Activated T-cell treated with anti-CD3 and anti-CD28 coated beads for 4 hours (primary cell): ENCODE measurements at places on chromosomes 5 and 9.

DNA sequence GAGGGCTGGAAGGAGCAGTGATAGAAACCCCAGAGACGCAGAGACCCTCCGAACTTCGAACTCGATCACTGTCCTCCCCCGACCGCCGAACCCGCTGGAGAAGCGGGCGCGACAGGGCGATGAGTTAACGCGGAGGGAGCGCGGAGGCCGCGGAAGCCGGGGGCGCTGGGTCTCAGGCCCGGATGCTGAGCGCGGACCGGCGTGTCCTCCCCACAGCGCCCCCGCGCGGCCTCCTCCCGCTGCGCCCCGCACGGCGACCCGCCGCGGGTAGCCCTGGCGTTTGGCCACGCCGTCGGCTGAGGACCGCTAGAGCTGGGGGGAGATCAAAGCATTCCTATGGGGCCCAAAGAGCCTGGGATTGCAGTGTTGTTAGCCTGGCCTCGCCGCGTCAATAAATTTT lies 7.7 kb upstream of the DMRT2 start:
- no peak for DNase-seq

DNA sequence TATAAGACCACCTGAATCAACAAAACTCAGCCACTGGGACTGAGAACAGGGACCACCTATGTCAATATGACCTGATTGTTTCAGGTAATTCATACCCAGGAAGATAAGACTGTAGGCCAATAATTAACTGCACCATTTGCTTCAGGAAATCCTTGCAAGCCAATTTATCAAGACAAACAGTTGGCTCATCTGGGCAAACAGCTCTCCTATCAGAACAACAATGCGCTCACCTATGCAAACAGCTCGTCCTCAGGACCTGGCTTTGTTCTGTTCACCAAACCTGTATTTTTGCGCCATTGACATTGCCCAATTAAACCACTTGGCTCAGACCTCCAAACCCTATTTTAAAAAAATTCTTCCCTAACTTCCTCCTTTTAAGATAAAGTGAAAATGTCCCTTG lies 92.3 kb upstream of the MARCHF11 start:
- DNase-seq = no peak

GRCh38 chr5:1053391-1054017 lies 44.9 kb downstream of the NKD2 start:
- DNase-seq = no peak

DNA sequence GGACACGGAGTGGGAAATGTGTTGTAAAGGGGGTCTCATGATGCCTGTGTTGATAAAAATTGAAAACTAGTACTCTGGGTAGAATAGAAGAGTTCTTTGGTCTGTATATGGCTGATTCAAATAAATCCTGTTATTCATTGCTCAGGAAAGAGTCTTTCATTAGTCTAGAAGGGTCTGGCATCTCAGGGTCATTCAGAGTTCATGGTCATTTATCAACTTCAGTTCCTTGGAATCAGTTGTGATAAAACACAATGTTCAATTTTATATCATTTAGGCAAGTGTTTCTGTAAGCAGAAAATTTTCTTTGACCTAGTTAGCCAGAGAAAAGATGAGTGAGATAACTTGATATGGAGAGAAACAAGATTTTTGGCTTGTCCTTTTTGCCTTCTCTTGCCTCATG lies 36.3 kb downstream of the SPATA31D1 start:
- no peak for DNase-seq

GRCh38 chr5:60870857-60871256 lies 26.8 kb upstream of the ELOVL7 start:
- no peak for DNase-seq

GRCh38 chr5:174221436-174221835 lies 175.9 kb downstream of the NSG2 start:
- no peak for DNase-seq

GRCh38 chr9:115211413-115212124 lies 93.6 kb upstream of the TNC start:
- no peak for DNase-seq

DNA sequence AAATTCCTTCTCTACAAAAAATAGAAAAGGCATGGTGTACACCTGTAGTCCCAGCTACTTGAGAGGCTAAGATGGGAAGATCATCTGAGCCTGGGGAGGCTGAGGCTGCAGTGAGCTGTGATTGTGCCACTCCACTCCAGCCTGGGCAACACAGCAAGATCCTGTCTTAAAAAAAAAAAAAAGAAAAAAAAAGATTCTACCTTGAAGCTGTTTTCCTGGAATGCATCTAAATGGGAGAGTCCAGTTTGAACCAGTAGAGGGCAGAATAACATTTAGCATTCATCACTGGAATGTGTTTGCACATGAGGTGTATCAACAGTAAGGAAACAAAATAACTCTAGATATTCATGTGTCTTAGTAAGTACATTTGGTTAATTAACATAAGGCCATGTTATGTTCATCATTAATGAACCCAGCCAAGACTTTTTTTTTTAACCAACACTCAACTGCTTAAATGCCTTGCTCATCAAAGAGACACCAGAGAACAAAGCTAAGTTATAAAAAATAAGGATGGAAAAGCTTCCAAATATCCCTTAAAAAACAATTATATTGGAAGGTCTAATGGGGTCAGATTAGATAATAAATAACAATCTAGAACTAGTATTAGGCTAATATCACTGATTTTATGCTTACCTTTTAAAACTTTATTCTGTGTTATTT lies 16.1 kb downstream of the IFNE start:
- DNase-seq = no peak

DNA sequence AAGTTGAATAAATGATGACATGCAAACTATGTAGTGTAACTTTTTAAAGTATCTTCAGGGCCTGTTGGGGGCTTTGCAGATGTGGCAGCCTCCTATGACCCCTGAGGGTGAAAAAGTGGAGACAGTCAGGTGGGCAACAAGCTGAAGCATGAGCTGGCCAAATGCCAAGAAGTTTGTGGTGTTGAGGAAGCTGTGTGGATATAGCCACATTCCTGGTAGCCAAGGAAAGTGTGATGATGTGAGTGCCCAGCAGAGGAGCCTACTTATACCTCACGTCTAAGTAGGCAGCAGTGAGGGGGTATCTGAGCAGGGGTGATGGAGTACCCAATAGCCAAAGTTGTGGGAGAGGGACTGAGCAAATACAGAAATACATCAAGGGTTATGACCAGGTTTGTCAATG lies 621.2 kb upstream of the CDH6 start:
- no peak for DNase-seq

DNA sequence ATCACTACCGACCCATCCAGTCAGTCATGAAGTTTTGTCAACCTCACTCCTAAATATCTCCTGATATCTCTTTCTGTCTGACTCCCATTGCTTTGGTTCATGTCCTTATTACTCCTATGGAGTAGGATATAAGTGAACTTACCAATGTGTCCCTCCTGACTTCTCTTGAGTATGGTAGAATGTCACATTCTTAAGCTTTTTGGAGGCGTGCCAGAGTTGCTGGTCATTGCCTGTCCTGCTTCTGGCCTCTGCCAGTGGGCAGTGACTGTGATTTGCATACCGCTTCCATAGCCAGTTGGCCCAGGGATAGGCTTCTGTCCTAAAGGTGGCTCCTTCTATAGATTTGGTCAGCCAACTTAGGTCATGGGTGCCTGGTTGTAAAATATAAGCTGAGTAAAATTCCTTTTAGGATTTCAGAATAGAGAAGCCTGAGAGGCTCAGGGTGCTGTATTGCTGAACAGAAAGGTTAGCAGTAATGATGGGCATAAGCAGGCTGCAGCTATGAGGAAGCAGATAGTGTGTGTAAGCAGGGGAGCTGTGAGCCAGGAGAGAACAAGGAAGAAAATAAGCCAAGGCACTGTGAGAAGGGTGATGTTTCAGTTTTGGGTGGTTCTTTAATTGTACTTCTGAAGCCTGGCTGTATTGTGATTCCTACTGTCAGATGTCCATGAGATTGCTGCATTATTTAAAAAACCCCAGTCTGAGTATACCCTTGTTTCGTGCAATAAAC lies 16.1 kb upstream of the MARCHF3 start:
- no peak for DNase-seq

DNA sequence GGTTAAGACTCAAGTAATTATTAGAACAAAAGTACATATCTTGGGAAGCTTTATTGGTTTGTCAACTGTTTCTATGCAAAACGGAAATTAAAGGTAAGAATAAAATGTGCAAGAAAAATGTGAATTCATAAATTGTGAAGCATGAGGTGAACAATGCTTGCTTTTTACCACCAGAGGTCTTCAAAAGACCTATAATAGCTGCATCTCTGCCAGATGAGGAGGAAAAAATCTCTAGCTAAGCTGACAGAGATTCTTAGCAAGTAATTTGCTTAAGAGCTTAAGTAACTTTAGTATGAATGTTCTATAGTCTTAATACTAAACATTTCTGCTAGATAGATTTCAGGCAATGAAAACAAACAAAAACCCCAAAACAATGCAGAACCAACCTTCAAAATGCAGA lies 54.1 kb downstream of the MRPS30 start:
- DNase-seq = no peak

DNA sequence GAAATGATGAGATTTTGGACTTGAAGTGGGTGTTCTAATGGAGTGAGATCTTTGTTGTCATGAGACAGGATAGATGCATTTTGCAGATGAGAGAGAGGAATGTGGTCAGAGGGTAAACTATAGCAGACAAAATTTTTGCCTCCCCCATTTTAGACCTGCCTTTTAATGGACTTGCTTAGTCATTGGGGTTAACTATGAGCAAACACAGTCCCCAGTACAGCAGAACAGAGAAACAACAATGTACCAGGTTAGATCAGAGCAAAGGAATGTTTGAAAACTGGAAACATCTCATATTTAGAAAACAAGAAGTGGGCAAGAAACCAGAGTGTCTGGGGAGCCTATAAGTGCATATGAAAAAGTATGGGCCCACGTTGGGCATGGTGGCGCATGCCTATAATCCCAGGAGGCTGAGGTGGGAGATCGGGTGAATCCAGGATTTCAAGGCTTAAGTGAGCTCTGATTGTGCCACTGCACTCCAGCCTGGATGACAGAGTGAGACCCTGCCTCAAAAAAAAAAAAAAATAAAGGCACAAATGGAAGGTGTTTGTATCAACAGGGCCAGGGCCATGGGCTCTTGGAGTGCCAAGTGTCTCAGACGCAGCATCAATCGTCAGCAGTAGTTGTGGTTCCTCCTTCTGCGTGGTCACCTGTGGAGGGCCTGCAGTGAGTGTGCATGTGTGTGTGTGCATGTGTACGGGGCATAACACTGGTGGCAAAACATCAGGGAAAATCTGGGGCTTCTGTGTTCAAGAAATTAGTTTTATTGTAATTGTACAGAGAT lies 214.4 kb upstream of the S1PR3 start:
- DNase-seq = no peak

DNA sequence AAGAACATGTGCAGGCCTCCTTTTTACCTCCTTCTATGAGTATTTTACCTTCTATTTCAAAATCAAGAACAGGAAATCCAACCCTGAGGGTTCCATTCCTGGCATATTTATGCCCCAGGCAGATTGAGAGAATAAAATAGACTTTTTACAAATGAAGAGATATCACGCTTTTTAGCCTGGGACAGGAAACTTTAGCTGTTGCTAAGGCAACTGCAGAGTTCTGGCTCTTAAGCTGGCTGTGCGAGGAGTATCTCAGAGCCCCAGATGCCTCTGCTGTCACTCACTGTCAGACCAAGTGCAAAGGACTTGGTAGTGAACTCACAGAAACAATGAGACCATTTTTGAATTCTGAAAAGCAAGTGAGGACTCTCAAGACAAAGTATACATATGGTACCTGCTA lies 69.5 kb upstream of the HSPB3 start:
- no peak for DNase-seq

- DNase-seq = no peak
Measured at GRCh38 chr9:615756-616155, 225.7 kb upstream of the DMRT1 start.
